ENCODE measurements at places on chromosomes 1 and 21.

DNA sequence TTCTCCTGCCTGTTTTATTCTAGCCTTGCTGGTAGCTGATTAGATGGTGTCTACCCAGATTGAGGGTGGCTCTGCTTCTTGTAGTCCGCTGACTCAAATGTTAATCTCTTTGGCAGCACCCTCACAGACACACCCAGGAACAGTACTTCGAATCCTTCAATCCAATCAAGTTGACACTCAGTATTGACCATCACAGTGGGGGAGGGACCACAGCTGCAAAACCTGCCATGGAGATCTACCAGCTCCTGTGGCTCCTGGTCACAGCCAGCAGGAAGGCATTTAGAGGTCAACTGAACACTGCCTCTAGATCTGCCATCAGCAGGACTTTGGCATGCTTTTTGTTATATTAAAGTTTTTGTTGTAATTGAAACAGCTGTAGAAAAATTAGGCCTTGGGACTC lies 146.9 kb downstream of the RWDD3 start:
- H3K27me3 ChIP-seq, result no peaks in the 10 kb centered on the region
- no peak overlapping the region for H3K27ac ChIP-seq
- no peak overlapping the region for H3K4me3 ChIP-seq
- peaks cover 7% of the 10 kb centered on the region for H3K4me1 ChIP-seq

GRCh38 chr1:147700042-147701006 lies 30.0 kb upstream of the ACP6 start:
- H3K4me1 ChIP-seq, result peaks cover 7% of the 10 kb centered on the region
- H3K27ac ChIP-seq, result no peak overlapping the region
- no peaks in the 10 kb centered on the region for H3K27me3 ChIP-seq
- no peaks in the 10 kb centered on the region for H3K36me3 ChIP-seq
- no peak overlapping the region for H3K4me3 ChIP-seq

- DNase-seq, result peak; percentile 74
- H3K27me3 ChIP-seq, result peaks cover 4% of the 10 kb centered on the region
- no peaks in the 10 kb centered on the region for H3K36me3 ChIP-seq
- peak overlapping the region; percentile 84 for H3K27ac ChIP-seq
Observed at GRCh38 chr1:216600730-216601609, 122.3 kb downstream of the ESRRG start.

DNA sequence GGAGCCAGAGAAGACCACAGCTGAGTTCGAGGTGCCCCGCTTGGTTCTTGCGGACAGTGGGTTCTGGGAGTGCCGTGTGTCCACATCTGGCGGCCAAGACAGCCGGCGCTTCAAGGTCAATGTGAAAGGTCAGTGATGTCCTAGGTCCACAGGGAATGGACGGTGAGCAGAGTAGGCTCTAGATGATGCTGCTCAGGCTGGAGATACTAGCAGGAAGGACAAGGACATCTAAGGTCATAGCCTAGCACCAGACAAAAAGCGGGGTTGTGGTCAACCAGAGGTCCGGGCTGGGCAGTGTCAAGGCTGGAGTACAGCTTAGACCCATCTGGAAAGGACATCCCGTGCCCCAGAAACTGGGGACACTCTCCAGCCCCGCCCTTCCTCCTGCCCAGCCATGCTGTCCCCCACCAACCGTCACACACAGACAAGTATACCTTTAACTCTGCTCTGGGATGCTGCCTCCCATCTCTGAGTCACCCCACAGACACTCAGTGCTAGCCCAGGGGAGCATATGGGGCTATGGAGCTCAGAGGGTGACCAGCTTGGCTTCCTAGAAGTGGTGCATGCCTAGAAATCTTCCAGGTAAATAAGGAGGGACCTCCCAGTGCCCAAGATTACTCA lies 8.7 kb downstream of the TIE1 start:
- no peak for DNase-seq
- H3K4me3 ChIP-seq, result no peak overlapping the region
- no peaks in the 10 kb centered on the region for H3K4me1 ChIP-seq
- no peaks in the 10 kb centered on the region for H3K36me3 ChIP-seq
- no peak overlapping the region for H3K27ac ChIP-seq

GRCh38 chr1:203677771-203678170 lies 51.1 kb downstream of the ATP2B4 start:
- no peak overlapping the region for H3K4me3 ChIP-seq
- peaks cover 53% of the 10 kb centered on the region for H3K4me1 ChIP-seq
- no peak for DNase-seq
- peaks cover 2% of the 10 kb centered on the region for H3K36me3 ChIP-seq
- no peaks in the 10 kb centered on the region for H3K27me3 ChIP-seq

DNA sequence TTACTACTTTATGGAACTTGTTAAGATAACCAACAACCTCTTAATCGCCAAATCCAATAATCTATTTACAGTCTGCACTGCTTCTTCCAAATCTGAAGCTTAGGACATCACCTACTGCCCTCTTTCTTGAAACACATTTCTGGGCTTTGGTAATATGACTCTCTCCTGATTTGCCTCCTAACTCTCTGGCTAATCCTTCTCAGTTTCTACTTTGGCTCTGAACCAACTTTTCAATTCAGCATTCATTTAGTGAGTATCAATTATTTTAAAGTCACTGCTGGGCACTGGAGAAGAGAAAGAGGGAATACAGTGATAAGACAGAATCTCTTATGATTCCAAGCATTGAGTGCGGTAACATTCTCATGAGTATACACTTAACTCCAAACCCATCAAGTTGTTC lies 275.0 kb downstream of the AKT3 start:
- H3K27ac ChIP-seq, result no peak overlapping the region
- no peak for DNase-seq
- H3K4me3 ChIP-seq, result no peak overlapping the region
- H3K4me1 ChIP-seq, result peaks cover 5% of the 10 kb centered on the region
- no peaks in the 10 kb centered on the region for H3K27me3 ChIP-seq

DNA sequence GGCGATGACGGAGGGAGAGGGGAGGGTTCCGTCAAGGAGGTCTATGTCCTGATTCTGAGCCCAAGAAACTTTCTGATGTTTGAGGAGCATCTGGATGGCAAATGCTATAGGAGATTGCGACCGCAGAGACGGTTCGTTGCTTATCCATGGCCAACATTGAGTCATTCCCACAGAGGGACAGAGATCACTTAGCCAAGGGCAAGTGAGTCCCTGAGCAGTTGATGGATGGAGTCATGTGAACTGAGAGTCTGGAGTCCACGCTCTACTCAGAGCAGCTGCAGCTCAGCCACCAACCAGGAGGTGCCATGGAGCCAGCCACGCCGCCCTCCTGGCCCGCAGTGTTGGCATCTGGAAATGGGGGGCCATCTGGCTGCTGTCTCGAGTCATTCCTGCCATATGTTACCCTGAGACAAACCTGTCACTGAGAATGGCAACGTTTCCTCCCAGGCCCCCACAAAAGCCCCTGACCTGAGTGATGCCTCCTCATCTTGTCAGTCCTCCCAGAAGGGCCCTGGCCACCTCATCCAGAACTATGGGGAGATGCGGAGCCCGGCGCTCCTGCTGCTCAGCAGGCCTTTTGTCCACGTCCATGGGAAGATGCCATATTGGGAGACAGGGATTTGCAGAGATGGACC lies 58.6 kb downstream of the ATP5PO start:
- H3K4me1 ChIP-seq, result peaks cover 21% of the 10 kb centered on the region
- no peak for DNase-seq
- no peak overlapping the region for H3K27ac ChIP-seq
- H3K4me3 ChIP-seq, result no peak overlapping the region
- no peaks in the 10 kb centered on the region for H3K36me3 ChIP-seq
